ENCODE measurements at places on chromosomes 6 and 20.

- DNase-seq = no peak
These were observed 3.9 kb downstream of the RAB44 start for GRCh38 chr6:36701401-36701991.

DNA sequence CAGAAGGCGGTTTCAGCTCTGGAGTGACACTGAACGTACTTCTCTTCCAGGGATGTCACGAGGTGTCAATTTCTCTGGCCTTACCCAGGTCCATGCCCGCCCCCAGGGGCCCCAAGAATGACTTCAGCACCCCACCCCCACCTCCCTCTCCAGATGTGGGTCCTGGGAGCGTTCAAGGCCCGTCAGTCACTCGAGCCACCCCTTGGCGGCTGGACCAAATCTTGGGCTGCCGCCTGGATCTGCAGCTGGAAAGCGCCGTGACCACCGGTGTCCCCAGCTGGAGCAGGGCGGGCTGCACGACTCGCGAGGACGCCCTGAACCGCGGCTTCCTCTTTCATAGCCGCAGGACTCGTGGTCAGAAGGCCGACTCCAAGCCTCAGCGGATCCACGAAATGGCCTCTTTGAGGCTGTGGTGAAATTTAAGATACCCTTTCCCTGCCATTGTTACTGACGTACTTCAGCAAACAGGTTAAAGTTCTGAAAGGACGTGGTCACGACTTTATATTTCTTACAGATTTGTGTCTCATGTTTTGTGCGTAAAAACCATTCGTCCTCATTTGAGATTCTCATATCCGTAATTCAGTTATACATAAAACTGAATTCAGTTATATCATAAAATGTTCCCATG, 29.3 kb downstream of the TRIM38 start:
- DNase-seq = peak; percentile 4

DNA sequence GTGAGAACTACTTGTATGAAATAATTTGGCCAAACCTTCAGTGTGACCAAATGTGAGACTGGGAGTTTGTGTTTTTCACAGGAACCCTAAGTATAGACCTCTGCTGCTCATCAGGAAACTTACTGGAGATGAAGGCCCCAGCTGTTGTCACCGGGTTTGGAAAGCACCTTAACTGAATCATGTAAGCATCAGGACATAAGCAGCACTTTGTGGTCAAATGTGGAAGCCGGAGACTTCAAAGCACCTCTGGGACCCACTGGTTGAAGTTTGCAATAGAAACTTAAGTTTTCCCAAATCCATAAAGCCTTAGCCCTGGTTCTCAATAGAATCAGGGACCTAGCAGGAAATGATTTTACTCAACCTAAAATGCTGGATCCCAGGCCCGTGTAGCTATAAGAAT, 14.3 kb downstream of the TTPAL start:
- DNase-seq = no peak

DNA sequence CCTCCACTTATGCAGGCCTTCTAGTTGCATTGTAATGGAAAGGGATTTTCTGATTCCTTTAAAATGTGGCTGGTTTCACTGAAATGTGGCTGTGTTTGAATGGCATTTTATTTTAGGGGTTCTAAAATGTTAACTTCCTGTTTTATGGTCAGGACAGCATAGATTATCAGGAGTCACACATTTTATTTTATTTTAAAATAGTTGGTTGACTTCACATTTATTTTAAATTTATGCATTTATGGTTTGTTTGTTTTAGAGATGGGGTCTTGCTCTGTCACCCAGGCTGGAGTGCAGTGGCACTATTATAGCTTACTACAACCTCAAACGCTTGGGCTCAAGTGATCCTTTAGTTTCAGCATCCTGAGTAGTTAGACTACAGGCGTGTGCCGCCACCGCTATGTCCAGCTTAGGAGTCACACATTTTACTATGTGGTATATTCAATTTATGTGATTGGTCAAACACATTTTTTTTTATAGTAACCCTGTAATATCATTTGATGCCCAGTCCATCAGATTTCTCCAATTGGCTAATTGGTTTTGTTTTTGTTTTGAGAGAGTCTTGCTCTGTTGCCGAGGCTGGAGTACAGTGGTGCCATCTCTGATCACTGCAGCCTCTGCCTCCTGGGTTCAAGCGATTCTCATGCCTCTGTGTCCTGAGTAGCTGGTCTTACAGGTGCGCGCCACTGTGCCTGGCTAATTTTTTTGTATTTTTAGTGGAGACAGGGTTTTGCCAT, 2.3 kb downstream of the DTD1 start:
- DNase-seq = no peak

- no peak for DNase-seq
These were observed 85.6 kb upstream of the SSTR4 start for GRCh38 chr20:22949331-22950109.

DNA sequence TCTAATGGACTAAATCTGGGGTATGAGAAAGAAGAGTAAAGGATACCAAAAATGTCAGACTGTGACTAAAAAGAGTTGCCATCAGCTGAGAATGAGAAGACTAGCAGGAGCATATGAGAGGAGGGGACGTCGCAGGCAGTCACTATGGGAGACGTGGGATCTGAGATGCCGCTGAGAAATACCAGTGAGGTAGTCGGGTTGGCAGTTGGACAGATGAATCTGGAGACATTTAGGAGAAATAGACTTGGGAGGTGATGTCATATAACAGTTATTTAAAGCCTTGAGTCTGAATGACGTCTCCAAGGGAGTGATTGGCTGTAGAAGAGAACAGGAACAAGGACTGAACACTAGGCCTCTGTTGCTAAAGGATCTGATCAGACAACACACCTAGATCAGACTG, 51.5 kb upstream of the TRIM26 start:
- no peak for DNase-seq

GRCh38 chr6:69818223-69818930, 21.6 kb upstream of the LMBRD1 start:
- no peak for DNase-seq

- no peak for DNase-seq
These were observed 167.6 kb upstream of the KCNK16 start for GRCh38 chr6:39490108-39490507.

GRCh38 chr20:51884561-51884960, 82.2 kb upstream of the SALL4 start:
- no peak for DNase-seq

Data from stimulated activated CD4-positive, alpha-beta T cell treated with anti-CD3 and anti-CD28 coated beads, Interleukin-15, amount 100 ng/mL, for 1 hour (primary cell).